NCI-H82 (cell line): ENCODE measurements at places on chromosomes 1 and 21.

- DNase-seq, result no peak
Observed at GRCh38 chr21:16504281-16504680, 774.5 kb downstream of the USP25 start.

DNA sequence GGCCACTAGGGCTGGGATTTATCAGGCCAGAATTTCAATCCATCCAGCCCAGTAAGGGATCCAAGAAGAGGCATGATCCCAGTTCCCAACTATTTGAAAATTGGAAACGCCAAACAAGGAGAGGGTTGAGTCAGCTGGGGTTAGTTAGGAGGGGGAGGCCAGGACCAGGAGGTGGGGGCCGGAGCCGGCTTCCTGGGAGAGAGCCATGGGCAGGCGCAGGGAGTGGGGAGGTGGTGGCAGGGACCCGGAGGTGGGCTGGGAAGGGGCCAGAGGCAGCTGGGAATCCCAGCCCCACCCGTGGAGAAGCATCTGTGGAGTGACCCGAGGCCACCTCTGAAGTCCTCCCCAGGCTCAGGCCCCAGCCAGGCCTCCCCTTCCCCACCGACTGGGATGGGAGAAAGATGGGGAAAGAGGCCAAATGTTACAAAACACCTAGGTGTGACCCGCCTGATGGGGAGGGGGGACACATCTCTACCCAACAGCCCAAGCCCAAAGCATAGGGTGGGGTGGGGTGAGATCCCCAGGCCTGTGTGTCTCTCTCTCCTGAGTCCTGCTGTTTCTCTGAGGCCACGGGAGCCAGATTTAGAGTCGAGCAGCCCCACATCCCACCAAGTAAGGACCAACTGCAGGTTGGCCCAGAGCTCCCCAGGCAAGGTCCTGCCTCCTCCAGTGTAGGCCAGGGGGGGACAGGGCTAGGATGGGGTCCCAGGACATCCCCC, 10.1 kb downstream of the HSPG2 start:
- no peak for DNase-seq

GRCh38 chr21:38842079-38842478, 36.4 kb downstream of the ETS2 start:
- no peak for DNase-seq

DNA sequence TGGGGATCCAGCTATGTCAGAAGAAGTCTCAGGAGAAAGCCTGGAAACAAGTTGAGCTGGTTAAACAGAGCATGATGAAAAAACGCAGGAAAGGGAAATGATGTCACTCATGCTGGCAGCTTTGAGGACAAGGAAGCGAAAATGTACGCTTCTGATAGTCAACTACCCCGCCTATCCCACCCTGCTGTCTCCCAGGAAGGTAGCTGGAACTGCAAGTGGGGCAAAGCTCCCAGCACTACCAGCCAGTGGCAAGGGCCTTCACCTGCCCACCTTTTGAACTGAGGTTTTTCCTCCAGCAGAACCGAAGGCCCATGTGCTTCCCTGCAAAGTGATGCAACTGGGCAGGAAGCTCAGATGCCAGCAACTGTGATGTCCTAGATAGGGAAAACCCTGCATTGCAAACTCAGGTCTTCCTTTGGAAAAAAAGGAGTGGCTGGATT, 6.3 kb upstream of the IL20 start:
- DNase-seq, result no peak

GRCh38 chr1:3518756-3519155, 64.3 kb downstream of the ARHGEF16 start:
- DNase-seq, result no peak

GRCh38 chr1:244391761-244392160, 59.9 kb downstream of the ADSS2 start:
- no peak for DNase-seq

DNA sequence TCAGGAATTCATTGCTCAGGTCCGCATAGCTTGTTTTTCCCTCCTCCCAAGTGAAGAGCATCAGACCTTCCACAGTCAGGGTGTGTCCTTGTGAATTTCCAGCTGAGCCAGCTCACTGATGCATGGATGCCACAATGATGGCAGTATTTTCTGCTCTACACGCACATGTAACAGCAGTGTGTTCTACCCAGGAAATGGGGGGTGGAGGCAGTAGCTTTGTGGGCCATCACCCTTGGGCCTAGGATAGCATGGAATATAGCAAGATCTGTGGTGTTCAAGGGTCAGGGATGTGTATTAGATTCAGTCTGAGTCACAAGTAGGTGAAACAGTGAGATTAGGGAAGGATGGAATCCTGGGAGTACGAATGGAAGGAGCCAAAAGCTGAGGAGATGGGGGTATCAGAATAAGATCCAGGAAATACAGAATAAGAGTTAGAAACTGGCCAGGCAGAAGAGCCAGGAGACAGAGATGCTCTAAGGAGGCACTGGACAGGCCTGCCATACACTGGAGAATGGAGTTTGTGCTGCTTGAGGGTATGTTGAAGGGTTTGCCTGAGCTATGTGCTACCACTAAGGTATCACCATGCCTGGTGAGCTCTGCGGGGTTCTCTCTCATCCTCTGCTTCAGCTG, 90.6 kb upstream of the CNIH3 start:
- DNase-seq, result no peak

GRCh38 chr1:101420406-101420805, 183.6 kb downstream of the S1PR1 start:
- peak; percentile 5 for DNase-seq

DNA sequence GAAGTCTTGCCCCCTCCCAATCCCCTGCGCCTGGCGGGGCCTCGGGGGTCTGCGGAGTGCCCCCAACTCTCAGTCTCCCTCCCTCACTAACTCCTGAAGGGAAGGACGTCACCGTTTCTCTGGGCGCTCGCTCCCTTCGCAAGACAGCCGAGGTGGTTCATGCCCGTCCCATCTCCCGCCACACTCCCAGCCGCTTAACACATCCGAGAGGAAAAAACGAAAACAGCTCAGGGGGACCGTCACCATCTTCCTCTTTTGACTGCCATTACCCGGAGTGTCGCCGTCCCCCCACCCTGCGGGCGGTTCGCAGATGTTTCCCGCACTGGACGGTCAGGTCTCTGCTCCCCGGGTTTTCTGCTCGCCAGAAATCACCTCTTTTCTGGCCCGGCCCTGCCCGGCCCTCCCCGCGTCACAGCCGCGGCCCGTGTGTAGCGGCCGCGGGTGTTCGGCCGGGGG, 532 bp downstream of the ERO1B start:
- peak; percentile 43 for DNase-seq

DNA sequence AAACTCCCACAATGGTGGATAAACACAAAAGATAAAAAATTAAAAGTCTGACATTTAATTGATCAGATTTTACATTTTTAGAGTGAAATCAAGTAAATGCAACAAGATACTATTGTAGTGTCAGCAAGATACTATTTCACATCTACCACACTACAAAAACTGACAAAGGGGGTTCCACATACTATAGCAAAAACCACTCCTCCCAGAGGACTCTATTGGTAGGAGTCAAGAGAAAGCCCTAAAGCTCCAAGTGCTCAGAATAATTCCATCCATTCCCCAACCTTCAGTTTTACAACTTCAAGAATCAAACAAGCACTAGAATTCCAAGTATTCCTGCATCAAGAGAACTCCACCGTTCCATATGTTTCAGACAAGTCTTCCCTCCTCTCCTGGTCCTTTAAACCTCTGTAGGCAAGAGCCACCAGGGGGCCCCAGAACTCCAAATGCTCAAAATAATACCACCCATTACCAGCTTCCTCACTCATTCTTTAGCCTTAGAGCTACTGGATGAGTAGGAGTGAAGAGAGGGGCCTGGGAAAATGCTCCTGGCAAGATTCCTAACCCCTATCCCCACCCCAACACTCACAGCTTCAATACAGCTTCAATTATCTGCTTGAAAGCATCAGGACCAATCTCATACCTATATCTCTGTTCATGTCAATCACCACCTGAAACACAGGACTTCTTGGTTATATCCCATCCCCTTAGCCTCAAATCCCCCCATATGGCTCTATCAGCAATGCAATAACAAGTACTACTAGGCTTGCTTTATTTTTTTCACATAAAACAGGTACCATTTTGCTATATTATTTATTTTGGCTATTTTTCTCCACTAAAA, 9.9 kb downstream of the TOR1AIP2 start:
- DNase-seq, result peak; percentile 84

DNA sequence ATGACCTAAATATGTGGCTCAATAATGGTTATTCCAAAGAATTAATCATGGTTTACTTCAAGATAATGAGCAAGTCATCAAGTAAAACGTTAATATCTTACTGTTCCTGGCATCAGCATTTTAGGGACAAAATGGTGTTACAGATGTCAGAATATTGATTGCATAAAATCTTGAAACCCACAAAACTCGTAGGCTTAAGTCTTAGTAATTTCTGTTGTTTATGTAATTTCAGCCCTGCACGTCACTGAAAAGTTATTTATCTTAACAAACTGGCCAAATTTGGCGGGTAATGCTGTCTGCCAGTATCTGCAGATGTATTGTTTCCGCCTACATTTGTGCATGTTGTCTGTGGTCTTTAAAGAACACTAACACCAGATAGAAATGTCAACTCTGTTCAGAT, 25.8 kb downstream of the CDC7 start:
- DNase-seq, result no peak

GRCh38 chr1:19456968-19457441, 28.3 kb downstream of the CAPZB start:
- peak; percentile 52 for DNase-seq

GRCh38 chr21:44723177-44724131, 12.1 kb upstream of the TSPEAR start:
- no peak for DNase-seq

GRCh38 chr1:65387821-65388220, 32.6 kb upstream of the LEPR start:
- DNase-seq, result no peak

GRCh38 chr21:22444990-22445389, 1446.8 kb downstream of the NCAM2 start:
- DNase-seq, result no peak

GRCh38 chr1:155003766-155004351, 1.3 kb downstream of the ZBTB7B start:
- DNase-seq, result peak; percentile 71

DNA sequence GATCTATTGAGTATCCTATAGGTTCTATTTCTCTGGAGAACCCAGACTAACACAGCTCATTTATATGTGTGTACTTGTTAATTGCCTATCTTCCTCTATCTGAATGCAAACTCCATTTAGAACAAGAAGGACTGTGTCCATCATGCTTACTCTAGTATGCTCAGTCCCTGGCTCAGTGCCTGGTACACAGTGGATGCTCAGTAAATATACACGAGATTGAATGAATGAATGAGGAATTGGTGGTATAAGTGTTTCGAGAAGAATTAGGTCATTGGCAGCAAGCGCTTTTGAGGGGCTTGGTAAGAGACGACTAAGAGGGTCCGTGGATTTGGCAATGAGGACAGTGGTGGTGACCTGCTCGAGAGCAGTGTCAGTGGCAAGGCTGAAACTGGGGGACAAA, 112.5 kb downstream of the CSMD2 start:
- no peak for DNase-seq

DNA sequence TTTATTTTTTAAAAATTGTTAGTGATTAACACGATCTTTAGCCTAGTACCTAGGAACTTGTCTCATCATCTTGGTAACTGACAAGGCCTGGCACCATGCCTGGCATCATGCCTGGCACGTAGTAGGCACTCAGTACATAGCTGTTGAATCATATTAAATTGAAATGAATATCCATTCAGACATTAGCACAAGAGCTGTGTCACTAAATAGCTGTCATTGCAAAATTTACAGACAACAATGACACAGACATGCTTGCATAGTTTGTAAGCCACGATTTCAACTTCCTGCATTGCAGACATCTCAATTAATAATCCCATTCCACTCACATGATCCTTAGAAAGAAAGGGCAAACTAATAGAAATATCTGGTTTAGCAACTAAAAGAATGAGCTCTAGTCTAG, 15.4 kb upstream of the PHACTR4 start:
- no peak for DNase-seq

GRCh38 chr1:15851210-15852035, 3.9 kb downstream of the SPEN start:
- no peak for DNase-seq

DNA sequence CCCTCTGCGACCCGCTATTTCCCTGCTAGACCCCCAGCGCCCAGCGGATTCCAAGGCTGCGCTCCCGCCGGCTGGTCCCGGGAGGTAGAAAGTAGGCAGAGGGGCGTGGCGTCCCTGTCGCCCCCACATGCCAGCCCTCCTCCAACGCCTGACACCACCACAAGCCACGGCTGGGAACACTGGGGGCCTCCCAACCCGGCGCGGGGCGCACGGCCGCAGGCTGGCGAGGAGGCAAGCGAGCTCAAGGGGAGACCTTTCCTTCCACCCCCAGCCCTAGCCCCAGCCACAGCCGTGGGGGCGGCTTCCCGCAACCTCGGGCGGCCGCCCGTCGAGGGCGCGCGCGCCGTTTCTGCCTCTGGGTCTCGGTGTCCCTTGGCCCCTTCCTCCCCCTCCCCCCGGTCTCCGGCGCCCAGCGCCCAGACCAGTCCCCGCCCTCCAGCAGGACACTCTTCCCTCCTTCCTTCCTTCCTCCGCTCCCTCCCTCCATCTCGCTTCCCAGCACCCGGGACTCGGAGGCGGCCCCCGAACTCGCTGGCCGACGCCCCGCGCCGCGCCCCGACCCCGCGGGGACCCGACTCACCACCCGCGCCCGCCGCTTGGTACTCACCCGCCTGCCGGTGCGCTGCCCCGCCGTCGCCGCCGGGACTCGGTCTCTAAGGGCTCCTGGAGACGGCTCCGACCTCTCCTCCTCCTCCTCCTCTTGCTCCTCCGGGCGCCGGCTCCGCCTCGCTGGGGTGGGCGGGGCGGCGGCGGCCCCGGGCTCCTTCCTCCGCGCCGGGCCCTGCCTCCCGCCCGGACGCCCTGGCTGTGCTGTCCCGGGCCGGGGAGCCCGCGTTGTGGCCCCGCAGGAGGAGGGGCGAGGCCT, at the start of gene GNG12:
TSS of gene GNG12 (minus strand) at position 731 of the 865 bp plus-strand sequence. CDS start 125,781 bp downstream, outside the sequence.
- DNase-seq, result peak; percentile 87

DNA sequence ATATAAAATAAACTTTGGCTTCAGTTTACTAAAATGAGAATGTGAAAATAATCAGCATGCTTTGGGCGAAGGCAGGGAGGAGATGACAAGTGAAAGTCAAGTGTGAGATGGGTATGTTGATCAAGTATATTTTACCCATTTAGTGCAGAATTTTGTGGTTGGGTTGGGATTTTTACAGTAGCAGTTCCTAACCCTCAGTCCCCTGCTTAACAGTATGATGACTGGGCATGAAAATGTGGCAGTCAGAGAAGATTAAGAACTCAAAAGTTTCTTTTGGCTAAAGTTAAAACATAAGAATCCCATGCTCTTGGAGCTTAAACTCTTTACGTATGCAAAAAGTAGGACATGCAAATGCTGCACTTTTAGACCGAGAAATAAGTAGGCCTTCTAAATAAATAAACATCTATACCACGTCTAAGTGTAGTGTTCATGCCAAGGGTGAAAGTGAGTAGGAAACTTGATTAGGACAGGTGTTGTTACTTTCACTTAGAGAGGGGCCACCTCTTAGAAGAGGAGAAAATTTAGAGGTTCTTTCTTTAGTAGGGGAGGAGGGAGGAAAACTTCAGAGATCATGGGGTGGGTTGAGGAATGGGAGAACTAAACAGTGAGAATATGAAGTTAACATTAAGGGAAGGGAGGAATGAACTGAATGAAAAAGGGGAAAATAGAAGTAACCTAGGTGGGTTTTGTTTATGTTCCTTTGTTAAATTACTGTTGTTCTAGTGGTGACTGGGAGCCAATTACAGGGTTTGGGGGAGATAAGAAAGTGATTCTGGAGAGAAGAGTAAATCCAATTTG, 127.8 kb downstream of the OSBPL9 start:
- DNase-seq, result peak; percentile 84

GRCh38 chr1:243233908-243234307, 21.2 kb downstream of the CEP170 start:
- peak; percentile 29 for DNase-seq

GRCh38 chr1:33455539-33456501, 16.6 kb upstream of the ZSCAN20 start:
- DNase-seq, result peak; percentile 90
